Foreskin keratinocyte (primary cell): ENCODE measurements at places on chromosomes 4 and X.

DNA sequence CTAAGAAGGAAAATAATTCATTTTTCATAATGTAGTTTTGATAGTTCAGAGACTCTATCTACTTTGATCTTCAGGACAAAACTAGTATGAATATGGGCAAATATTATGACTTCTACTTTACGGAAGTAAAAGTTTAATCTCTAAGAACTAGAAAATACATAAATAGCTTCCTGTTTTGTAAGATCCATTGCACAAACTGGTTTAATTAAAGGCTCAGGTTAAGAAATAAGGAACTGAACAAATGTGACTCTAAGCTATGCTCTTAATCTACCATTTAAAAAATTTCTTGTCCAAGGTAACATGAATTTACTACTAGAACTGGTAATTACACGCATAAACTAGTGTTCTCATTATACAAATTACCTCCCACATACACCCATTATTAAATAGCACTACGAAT, 360.6 kb downstream of the INPP4B start:
- no peak for DNase-seq

- DNase-seq: no peak
Observed at GRCh38 chrX:50115973-50116372, 84.8 kb downstream of the AKAP4 start.

GRCh38 chrX:65034668-65035445, 58.6 kb upstream of the ZC4H2 start:
- no peak for DNase-seq

DNA sequence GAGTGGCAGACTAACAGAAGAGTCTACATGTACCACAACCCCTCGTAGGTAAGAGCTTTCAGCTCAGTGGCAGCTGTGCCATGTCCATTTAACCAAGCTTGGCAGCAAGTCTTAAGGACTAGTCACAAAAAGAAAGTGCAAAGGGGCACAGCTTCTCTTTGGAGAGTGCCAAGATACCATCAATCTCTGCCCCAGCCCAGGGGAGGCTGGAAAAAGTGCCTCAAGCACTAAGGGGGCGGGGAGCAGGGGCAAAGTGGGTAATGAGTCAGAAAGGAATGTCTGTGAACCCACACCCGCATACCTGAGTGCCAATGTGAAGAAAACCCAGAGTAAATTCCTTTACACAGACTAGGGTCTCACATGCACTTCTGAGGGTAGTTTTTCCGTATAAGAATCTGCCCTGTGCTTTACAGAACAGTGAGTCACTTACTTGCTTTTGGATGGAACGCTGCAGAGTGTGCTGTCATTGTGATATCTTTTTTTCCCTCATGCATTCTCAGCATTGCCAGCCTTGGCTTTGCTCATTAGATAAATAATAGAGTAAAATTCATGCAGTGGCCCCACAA, 219.8 kb downstream of the ZNF674 start:
- DNase-seq: peak; percentile 87

GRCh38 chr4:75630174-75630936, at the start of gene CDKL2:
Gene CDKL2 (minus strand): TSS chr4:75630528. CDS start chr4:75625988, 4,540 bp downstream.
- peak; percentile 63 for DNase-seq

DNA sequence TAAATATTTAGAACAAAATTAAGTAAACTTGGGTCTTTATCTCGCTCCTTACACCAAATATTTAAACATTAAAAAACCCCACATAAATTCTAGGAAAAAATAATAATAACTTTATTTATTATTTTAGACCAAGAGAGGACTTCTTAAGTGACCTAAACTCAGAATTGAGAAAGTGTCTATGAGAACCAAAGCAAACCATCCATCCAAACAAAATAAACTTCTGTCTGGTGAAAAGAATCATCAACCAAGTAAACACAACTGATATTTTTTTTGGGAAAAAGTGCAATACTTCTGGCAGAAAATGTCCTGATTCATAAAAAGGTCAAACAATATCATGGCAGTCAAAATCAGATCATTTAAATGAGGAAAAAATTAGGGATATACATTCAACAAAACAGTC, 533.0 kb downstream of the SPRY1 start:
- DNase-seq: no peak

DNA sequence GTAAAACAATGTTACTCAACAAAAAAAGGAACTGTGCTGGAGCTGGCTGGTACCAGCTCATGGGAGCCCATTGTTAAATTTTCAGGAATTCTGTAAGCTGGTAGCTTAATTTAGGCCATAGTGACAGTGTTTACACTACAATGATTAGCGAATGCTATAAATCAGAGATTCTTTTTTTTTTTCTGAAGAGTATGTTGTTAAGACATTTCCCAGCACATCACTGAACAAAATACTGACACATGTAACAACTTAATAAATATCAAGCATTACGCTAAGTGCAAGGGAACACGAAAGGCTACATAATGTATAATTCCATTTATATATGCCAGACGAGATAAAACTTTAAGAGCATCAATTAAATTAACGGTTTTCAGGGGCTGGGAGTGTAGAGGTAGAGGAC, 4.4 kb downstream of the WDFY3 start:
- DNase-seq: no peak

DNA sequence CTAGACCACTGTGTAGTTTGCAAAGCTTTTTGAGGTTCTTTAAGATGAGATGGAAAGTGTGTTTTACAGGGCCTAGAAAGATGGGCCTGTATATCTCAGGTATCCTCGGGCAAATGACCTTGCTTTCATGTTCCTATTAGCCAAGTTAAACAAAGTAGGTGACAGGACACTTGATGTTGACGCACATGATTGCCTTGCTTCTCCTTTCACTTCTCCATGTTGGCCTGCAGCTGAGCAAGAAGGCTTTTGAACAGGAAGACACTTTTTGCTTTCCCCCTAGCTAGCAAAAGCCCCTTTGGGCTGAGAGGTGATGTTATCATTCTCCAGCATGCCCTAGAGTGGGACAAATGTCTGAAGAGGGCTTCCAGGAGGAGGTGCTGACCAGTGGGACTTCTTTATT, 202.1 kb downstream of the GPC3 start:
- DNase-seq: no peak

DNA sequence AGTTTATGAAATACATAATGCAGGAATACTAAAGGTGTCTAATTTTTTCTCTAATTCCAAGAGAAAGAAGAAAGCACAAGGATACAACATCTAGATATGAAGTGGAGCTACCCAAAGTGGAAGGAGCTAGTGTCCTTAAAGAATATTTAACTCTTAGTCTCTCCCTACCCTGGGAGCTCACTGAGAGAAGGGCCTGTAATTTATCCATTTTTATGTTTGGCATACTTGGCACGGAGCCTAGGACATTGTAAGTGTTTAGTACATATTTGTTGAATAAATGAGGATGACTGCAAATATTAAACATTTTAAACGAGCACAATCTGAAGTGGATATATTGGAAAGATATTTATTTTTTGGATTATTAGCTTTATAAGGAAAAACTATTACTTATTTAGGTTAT, 674.8 kb downstream of the IQCM start:
- DNase-seq: no peak

DNA sequence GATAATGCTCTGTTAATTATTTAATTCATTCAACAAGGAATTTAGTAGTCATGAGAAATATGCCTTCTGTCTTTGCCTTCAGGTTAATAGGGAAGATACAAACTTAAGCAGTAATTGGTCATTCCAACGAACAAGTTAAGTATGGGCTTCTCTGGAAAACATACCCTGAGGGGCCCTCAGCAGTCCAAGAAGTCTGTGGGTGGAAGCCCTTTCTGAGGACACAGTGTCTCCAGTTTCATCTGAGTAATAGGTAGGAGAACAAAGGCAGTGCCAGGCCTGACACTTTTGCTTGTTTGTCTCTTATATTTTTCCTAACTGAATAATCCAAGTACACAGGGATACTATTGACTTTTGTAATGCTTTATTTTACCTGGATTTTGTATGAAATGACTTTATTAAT, 262.5 kb downstream of the FBXW7 start:
- no peak for DNase-seq

- DNase-seq: no peak
Observed at GRCh38 chrX:103688946-103689345, 2.4 kb upstream of the MORF4L2 start.

DNA sequence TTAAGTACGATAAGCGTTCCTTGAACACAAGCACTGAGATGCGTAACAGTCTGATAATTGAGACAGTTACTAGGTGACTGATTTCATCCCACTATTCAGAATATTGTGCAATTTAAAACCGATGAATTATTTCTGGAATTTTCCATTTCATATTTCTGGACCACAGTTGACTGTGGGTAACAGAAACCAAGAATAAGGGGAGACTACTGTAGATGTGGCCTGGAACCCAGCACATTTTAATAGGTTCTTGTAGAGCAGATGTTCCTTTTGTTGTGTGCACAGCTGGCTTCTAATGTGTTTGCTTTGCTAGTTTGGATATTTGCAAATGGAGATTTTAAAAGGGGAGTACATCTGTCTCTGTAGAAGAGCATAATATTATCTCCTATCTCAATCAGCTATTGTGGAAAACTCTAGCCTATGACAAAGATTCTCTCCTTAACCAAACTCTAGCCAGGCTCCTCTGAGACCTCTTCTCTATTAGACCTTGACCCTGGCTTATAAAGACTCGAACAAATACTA, 16.4 kb downstream of the NAAA start:
- no peak for DNase-seq

GRCh38 chr4:41214825-41215146, 444 bp upstream of the APBB2 start:
- DNase-seq: no peak

DNA sequence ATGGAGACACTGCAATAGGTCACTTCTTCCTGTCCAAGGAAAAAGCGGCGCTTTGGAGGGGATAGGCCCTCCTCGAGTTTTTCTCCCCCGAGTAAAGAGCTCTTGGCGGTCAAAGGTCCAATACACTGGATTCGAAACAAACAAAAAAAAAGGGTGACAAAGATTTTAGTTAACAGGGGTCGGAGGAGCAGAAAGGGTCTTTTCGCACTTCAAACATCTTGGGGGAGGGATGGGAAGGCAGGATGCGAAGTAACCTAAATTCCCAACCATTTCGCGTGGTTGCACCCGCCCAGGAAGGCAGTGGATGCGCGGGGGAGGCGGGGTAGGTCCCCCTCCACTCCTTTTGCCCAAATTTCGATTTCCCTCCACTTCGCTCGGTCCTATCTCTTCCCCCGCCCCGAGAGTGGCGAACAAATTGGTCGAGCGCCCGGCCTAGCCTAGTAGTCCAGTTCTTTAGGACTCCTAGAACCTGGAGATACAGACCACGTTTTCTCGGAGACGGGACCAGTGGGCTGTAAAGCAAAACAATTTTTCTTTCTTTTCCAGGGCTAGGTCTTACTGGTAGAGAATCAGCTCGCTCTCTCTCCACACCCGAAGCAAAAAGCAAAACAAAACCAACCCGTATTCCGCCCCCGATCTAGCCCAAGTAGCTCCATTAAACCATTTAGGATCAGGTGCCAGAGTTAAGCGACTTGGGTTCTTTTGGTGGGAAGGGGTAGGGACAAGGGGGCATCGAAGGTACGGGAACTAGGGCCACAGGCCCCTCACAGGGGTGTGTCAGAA, 2.0 kb upstream of the STAG2 start:
- peak; percentile 28 for DNase-seq

GRCh38 chr4:152408514-152409327, 127.2 kb downstream of the FBXW7 start:
- DNase-seq: peak; percentile 36

- no peak for DNase-seq
Observed at GRCh38 chr4:40536032-40536431, 93.6 kb downstream of the RBM47 start.

DNA sequence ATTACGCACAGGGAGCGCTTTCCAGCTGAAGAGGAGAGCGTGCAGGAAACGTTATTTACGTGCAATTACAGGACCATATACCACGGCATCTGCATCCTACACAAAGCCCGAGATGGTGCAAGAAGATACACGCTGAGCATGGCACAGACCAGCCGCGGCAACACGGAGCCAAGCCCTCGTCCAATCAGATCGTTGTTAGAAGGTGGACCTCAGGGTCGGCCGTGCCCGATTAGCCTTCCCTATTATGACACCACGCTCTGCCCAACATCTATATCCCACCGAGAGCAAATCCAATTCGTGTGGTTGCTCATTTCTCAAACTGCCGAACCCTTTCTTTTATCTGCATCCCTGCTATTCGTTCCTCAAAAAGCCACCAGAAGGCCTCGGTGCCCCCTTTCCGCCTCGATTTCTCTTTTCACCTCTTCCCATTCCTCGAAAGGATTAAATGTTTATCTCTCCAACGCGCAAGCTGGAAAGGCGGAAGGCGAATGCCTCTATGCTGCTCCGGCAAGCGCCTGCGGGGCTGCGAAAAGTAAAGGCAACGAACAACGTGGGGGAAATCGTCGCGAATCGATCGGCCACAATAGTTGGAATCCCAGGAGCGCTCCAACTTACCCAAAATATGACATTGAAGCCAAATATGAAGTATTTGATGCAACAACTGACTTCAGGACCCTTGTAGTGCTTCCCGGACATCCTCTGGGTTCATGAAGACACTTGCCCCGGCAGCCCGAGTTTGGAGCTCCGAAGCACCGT, 702 bp downstream of the TSPAN5 start:
- DNase-seq: peak; percentile 53

DNA sequence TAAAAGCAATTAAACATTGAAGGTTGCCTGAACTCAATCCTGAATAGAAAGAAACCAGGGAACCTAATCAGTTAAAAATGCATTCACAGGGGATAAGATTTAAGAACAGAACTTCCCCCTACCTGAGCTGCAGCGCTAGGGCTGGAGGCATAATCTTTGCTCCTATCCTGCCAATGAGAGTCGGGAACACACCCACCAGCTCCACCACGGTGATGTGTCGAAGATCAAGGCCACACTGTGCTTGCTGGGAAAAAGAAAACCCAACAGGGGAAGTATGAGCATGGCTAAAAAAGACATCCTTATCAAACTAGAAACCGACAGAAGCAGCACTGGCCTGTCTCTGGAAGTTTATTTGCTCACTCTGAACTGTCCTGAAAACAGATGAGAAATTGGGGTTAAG, 66.3 kb downstream of the SRPX start:
- DNase-seq: no peak

DNA sequence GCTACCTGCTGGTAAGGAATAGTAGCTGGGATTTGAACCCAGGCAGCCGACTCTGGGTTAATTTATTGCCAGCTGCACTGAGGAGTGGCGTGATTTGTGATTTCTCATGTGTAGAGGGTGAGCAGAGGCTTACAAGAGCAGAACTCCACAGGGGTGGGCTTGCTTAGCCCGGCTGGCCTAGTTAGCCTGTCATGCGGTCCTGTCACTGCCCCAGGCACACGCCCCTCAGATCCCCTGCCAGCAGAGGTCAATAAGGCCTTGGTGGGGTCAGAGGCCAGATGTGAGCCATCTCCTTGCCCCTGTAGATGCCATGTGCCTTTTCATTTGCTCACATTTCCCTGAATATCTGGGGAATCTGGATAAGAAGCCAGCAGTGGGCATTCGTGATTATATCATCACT, 13.4 kb downstream of the NSDHL start:
- no peak for DNase-seq
